ENCODE measurements at places on chromosomes 4 and X.

DNA sequence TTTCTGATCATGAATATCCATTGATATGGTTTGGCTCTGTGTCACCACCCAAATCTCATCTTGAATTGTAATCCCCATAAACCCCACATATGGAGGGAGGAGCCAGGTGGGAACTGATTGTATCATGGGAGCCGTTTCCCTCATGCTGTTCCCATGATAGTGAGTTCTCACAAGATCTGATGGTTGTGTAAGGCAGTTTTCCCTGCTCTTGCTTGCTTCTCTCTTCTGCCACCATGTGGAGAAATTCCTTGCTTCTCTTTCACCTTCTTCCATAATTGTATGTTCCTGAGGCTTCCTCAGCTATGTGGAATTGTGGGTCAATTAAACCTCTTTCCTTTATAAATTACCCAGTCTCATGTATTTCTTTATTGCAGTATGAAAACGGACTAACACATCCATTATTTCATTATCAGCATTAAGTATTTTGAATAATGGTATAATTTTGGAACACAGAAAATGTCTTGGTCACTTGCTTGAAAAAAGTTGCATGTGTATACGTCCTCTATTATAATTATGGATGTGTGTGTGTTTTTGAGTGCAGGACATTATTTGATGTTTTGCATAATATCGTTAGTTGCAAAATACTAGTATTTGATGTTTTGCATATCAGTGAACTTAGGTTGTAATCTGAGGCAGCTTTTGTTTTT lies 334.6 kb downstream of the PCDH10 start:
- no peak for DNase-seq

GRCh38 chrX:24424948-24425347 lies 40.1 kb upstream of the PDK3 start:
- DNase-seq = no peak

- DNase-seq = no peak
Observed at GRCh38 chr4:123802082-123802645, 405.6 kb downstream of the SPRY1 start.

- no peak for DNase-seq
Observed at GRCh38 chrX:126994032-126994600, 174.6 kb downstream of the PRR32 start.

DNA sequence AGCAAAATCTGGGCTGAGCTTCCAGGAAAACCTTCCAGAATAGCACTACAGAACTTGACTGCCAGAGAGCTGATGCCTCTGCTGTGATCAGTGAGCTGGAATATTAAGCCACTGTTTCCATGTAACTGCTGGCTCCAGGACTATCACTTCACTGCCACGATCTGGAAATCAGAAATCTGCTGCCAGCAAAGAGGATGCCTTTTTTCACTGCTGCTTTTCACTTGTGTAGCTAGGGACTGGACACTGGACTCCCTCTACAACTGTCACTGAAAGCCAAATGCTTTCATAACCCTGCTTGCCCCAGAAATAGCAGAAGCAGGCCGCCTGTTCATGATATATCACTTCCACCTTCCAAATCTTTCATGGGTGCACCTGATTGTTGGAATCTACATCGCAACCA lies 9.4 kb upstream of the AP1S2 start:
- DNase-seq = no peak

DNA sequence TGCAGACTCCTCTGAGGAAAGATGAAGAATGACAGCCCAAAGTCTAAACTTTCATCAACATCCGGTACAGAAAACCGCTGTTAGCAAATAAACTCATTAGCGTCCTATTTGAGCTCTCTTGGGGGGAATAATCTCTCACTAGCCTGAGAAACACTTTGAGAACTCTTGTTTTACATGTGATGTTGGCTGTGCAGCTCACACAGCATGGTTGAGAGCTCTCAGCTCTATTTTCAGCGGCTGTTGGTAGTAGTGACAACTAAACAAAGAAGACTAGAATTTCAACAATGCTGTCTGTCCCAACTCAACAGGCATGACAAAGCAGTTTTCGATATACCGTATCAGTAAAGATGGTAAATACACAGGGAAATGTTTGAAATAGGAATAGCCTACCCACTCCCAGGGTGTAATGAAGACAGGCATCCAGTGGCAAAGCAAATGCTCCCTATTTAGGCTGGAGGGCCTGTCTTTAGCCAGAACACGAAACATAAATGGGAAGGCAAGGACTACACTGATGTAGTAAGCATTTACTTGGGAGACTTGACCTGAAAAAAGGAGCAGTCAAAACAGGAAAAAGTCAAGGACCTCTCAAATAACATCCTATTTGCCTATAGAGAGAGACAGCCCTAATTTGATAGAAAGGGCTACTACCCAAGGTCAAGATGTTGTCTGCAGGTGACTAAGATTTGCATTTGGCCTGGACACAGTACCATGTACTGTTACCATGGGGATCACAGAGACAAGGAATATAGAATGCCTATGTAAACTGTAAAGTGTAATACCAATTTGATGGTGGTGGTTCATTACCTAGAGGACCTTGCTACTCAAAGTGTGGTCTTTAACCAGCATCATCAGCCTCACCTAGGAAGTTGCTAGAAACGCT lies 60.4 kb downstream of the PPEF2 start:
- DNase-seq = no peak

- no peak for DNase-seq
Observed at GRCh38 chrX:153379508-153379907, 21.6 kb downstream of the PNMA6E start.

DNA sequence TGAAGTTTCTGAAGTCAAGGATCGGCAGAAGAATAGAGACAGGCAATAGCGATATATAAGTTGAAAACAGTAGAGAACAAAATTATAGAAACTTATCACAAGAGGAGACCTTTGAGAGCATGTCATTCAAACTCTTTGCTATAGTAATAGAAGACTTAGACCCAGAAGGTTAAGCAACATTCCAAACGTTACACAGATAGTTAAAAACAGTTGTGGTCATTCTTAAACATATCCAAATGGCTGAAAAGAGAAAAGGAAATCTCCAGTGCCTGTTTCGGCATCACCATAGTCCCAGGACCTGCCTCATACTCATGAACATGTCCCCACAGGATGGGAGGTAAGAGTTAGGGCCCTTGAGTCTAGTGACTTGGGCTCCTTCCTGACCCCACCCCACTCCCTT lies 258.1 kb upstream of the NOCT start:
- DNase-seq = no peak

- DNase-seq = no peak
Observed at GRCh38 chr4:33941854-33942253, 2302.5 kb downstream of the ARAP2 start.

DNA sequence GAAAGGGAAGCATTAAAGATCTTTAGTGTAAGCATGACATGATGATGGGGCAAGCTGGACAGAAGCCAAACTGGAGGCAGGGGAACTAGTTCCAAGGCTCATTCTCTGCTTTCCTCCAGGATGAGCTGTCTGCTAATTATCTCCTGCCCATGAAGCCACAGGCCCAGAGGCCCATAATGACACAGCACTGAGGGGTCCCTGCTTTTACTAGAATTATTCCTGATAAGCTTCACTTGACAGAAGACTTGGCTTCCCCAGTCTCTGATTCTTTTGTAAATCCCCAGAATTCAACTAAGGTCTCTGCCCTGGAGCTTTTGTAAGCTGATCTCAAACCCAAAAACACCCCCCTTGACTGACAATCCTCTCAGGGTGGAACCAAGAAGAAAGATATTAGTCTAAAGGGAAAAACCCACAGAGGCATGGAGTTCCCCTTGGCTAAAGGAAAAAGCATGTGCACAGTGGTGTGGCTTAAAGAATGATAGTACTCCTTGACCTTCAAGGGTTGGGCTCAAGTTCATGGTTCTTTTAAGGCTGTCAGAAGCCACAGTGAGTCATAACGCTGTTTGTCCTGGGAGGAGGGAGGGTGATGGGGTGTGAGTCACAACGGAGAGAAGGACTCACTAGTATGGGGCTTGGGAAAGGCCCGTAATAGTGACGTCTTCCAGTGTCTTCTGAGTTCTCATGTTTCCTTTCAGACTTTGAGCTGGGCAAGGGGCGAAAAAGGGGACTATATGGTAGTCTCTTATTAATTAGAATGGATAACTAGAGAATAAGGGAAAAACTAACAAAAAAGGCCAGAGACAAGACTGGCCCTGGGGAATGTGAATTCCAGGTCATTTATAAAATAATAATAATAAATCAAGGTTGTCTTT lies 146.0 kb upstream of the CPEB2 start:
- DNase-seq = no peak

DNA sequence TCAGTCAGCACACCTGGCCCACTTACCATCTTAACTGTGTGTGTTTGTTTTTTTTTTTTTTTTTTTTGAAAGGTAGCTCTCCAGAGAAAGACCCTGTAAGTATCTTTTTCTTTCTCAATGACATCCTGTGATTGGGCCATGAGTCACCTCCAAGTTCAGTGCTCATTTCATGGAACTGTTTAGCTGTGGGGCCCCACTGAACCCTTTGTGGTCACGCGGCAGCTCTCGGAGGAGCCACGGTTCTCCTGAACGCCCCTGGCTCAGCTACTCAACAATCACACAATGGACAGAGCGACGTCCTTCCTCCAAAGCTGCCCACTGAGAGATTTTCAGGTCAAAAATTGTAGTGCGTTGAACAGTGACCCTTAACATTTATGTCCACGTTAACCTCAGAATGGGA lies 14.2 kb upstream of the IL3RA start:
- no peak for DNase-seq

- no peak for DNase-seq
Observed at GRCh38 chr4:3246458-3247398, 2.2 kb upstream of the MSANTD1 start.

DNA sequence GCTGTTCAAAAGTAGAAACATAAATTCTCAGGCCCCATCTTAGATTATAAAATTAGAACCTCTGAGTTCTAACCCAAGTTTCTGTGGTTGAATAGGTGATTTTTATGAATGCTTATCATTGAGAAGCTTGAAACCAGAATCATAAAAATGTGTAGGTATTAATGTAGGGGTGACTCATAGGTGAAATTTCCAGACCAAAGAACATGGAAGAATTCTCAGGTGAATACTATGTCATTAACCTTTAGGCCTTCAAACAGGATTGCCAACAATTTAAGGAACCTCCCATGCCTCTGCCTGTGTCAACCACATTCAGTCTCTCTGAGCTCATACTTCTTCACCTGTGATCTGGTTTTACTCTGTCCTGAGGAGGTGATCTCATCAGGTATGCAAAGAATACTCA lies 177.8 kb downstream of the NPFFR2 start:
- no peak for DNase-seq

DNA sequence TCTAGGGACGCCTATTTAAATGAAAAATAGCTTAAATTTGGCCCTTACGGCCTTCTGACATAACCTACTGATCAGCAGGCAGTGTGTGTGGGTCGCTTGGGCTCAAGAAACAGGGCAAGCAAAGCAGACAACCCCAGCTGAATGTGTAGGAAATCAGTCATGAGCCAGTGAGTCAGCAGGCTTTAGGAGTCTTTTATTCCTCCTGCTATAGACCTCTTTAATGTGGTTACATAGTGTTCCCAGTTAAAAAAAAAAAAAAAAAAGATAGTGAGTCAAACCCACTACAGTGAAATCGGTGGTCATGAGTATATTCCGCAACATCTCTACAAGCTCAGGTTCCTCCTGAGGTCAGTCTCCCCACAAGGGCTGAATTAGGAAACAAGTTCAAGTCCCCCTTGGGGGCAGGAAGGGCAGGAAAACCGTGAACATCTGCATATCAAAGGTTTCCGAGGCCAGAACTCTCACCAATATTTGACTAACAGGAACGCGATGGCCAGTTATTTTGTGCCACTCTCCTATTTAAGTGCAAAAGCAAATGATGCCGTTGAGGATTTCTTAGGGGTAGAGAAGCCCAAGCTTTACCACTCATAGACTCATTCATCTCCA lies 32.7 kb downstream of the ACSL1 start:
- DNase-seq = no peak

GRCh38 chr4:138255917-138256597 lies 13.9 kb upstream of the SLC7A11 start:
- DNase-seq = no peak

DNA sequence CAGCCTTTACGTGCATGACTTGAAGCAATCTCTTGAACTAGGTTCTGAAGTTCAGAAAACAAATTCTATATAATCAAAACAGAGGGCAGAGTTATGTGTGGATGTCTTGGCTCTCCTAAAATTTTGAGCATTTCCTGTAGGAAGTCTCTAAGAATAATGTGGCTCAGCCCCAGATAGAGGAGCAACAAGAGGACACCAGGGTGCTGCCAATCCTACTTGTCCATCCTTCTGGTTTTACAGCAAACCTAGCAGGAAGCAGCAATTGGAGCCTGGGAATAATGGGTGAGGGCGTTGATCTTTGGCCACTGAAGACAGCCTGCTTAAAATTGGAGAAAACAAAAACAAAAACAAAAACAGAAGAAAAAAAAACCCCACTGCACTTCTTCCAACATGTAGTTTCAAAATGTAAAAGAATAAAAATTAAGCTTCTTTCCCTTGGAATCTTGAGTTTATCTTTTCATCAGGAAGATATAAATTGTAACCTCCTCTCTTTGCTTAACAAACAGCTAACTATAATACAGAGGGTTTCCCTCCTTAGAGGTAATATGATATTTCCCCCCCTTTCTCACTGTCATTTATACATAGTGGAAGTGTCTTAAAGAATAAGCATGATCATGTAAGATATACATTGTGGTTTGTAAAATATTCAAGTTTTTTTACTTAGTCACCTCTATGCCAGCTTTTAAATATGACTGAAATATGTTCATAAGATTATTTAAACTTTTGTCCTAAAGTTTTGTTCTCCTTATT lies 130.6 kb downstream of the FBXO8 start:
- no peak for DNase-seq

Measured in NCI-H2081 treated with DMSO at 0.1 percent for 48 hours (cell line).